ENCODE measurements at places on chromosomes 12 and 14.
A peak's percentile ranks its signal among the peaks of the same experiment; 100 is the strongest.

DNA sequence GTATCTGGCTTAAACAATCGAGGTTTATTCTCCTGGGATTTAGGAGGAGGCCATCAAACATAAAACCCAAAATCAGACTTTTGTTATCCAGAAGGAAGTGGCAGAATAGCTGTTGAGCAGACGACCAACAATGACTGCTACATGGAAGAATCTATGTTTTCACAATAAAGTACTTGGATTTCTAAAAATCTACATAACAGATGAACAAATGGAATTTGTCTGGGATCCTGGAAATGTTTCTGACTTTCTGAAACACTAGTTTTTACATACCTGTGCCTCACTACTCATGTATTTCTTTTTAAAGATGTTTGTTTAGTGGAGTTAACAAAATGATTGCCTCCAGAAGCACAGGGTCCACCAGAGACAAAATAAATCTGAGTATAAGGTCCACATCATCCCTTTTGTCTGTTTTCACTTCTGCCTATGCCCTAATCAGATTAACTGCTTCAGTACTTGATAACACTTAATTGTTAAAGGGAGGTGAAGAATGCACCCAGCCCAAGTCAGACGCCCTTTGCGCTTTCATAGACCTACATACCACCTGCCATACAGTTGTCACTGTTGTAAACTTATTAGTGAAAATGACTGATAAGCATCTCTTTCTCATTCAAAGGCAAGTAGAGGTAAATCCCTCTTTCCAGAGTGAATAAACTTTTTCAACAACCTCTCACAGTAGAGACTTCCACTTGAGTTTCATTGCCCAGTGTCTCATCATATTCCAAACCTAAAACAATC, 164.6 kb downstream of the EGLN3 start:
- no peak for DNase-seq

DNA sequence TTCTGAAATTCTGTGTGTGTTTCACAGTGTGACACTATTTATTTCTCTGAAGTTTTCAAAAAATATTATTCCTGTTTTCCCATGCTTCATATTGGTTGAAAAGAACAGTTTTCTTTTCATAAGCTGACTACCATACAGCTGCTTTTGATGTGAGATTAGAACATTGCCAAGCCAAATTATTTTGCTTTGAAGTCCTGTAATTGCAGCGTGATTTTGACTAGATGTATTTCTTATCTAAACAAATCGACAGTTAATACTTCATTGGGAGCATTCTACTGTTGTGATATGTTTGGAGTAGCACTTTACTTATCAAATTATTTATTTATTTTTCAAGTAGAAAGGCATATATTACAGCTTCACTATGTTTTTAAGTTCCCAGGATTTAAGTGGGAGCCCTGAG, 132.0 kb downstream of the DACT1 start:
- no peak for DNase-seq

DNA sequence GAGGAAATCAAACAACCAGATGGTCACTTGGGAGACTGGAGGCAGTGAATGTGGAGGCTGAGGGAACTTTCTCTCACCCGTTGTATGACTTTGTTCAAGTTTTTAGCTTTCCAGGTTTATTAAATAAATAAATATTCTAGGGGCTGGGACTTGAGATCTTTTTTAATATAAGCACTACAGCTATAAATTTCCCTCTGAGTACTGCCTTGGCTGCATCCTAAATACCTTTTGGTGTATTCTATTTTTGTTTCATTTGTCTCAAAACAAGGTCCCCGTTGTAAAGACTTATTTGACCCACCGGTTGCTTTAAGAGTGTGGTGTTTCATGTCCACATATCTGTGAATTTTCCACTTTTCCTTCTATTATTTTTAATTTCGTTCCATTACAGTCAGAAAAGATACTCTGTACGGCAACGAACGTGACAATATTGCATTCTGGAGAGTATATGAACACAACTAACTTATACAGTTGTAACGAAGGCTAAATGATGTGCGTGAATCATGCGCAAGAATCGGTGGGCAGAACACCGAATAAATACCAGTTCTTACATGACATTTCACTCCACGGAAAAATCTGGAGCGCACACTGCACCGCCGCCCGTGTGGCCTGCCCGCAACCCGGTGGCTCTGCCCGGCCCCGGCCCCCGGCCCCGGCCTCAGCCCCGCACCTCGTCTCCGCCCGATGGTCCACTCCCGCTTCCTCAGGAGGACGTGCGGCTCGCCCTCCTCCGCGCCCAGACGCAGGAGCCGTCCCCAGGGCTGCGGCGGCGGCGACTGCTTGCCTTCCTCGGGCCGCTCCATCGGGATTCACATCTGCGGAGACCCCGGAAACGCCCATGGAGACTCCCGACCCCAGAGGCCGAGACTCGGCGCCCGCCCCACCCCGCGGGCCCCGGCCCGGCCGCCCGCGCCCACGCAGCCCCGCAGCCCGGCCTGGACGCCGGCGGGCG, 602 bp downstream of the CHFR start:
- no peak for DNase-seq

DNA sequence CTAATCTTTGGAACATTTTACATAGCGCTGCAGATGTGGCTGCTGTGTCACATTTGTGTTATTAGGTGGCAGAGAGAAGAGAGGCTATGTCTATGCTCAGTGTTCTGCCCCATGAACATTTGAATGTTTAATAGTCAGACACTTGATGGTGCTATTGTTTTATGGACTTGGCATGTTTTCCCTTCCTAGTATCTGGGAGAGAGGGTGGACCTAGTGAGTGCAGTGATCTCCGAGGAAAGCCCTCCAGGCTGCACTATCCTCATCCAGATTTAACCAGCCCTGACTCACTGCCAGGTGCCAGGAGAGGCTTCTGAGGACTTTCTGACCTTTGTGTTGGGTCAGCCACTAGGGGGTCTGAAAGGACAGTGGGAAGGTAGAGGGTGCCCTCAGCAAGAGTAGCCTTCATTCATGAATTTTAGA, 24.3 kb downstream of the ZFC3H1 start:
- DNase-seq = no peak

DNA sequence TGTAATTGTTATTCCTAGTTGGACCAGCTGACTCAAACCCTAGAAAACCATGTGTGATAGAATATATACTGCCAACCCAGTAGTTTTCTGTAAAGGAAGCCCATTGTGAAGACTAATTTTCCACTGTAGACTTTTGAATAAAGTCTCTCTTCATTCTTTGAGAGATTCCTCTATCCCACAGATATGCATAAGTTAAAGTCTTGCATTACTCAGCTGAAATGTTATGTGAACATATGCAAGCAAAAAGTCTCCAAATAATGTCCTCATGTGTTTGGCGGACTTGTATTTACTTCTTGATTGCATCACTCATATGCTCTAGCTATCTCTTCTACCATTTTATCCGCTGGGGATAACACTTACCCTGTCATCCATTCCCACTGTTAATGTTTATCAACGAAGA, 35.1 kb upstream of the OTOGL start:
- DNase-seq = no peak

DNA sequence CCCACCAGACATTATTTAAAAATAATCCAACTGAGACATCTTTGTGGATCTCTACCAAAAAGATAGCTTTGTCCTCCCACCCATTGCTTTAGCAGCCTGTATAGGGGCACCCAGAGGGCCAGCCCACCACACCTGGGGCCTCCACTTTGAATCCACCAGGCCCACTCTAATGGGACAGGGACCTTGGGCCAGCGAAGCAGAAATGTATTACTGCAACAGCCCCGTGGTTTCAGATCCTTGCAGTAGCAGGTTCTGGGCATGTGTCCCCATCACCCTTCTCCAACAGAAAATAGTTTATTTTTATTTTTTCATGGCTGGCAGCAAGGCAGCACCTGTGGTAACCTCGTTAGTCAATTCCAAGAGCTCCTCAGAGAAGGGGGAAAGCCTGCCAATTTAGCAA, 218.4 kb downstream of the ZFP36L1 start:
- DNase-seq = no peak

DNA sequence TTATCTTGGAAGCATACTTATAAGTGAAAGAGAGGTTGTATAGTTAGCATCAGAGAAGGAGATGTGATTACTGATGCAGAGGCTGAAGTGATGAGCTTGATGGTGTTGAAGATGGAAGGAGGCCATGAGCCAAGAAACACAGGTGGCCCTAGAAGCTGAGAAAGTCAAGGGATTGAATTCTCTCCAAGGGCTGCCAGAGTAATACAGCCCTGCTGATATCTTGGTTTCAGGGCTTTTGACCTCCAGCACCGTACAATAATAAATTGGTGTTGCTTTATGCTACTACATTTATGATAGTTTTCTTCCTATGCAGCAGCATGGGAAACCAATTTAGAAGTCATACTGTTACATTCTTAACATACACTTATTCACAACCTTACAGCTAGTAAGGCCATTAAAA, 1133.3 kb downstream of the AACS start:
- DNase-seq = no peak

GRCh38 chr14:72600551-72601330, 293.2 kb downstream of the DPF3 start:
- DNase-seq = no peak

- DNase-seq = no peak
Observed at GRCh38 chr14:94374749-94375260, 13.6 kb downstream of the SERPINA1 start.

DNA sequence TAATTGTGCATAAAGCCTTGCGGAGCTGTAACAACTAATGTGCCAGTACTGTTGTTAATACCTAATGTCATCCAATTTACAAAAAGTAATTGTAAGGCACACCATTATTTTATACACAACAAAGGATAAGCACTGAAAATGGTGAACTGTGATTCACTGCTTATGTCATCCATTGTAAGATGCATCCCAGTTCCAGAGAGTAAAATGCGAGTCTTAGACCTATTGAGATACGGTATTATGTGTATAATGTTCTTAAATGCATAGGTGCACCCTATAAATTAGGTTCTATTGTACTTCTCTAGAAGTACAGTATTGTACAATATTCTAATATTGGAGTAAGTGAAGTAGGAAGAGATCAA, 406 bp downstream of the PARP2 start:
- DNase-seq = no peak

- no peak for DNase-seq
Observed at GRCh38 chr12:93982771-93983315, 165.5 kb upstream of the PLXNC1 start.

GRCh38 chr12:47145188-47145587, 65.4 kb upstream of the AMIGO2 start:
- no peak for DNase-seq

- DNase-seq = no peak
Observed at GRCh38 chr12:124395284-124395752, 100.4 kb downstream of the RFLNA start.

DNA sequence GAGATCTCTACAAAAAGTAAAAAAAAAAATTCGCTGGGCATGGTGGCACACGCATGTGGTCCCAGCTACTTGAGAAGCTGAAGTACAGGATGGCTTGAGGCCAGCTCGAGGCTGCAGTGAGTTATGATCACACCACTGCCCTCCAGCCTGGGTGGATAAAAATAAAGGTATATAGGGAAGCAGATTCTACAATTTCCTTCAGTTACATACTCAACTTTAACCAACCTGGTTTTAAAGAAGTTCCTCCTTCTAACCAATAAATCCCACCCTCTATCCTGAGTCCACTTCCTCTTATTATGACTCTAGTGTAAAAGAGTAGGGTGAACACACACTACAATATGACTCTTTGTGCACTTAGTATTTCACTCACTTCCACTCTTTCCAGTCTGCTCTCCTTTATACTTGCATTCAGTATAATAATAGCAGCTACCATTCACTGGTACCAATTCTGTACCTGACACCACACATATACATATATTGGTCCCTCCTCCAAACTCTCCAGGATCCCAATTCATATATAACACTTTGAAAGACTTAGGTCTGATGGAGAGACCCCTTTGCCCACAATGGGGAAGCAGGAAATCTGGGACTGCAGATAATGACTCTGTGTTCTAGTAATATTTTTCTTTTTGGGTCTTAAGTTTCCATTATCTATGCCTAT, 2.3 kb downstream of the ARF3 start:
- no peak for DNase-seq

DNA sequence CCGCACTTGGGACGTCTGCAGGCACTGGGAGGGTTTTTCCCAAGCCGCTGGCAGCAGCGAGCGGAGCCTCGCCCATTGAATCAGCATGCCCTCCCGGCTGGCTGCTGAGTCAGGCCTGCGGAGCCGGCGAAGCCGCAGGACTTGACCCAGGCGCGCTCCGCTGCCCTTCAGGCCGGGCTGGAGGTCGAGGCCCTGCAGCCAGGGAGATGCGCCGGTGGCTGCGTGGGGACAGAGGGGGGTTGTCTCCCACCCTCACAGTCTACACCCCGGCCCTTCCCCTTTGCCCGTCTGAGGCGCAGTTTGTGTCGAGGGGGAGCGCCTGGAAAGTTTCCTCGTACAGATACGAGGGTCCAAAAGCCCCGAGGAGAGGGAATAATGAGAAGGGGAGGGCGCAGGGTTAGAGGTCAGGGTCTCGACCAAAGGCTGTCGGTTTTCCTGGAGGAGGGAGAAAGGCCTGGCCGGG, 759 bp upstream of the KLC1 start:
- DNase-seq = no peak

GRCh38 chr14:51209457-51209856, 30.6 kb upstream of the TMX1 start:
- DNase-seq = no peak

DNA sequence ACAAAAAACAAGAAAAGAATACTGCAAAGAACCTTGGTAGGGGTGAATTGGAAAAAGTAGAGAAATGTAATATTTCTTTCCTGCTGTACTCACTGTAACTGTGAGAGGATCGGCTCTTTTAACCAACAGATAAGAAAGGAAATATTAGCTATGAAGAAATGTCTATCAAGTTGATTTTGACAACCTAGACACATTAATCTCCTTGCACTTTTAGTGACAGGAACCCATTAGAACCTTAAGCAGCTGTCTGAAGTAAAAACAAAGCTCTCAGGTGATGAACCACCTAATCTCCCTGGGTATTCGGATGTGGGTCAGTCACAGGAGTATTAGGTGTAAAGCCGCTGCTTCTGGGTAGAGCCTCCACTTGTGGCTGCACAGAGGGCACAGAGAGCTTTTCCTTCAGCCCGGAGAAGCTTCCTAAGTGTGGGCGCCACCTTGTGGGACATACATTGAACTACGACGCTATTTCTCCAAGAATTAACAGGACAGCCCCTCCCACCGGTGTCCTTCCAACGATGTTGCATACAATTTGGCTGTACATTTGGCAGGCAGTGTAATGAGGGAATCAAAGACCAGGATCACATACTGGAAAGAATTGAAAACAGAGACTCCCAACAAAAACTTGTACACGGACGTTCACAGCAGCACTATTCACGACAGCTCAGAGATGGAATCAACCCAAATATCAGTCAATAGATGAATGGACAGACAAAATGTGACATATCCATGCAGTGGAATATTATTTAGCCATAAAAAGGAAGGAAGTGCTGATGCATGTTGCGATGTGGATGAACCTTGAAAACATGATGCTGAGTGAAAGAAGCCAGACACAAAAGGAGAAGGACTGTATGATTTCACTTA, 28.9 kb upstream of the MAPKAPK5 start:
- DNase-seq = peak; percentile 24

- DNase-seq = no peak
Observed at GRCh38 chr12:78864403-78864869, at the start of gene SYT1. Gene SYT1 (plus strand): TSS chr12:78864774.
